ENCODE measurements at places on chromosomes 5 and 9. TPM values are rescaled to one million over a fixed set of nuclear protein-coding genes. Genes with fewer than 3 reads are reported as not detected.

DNA sequence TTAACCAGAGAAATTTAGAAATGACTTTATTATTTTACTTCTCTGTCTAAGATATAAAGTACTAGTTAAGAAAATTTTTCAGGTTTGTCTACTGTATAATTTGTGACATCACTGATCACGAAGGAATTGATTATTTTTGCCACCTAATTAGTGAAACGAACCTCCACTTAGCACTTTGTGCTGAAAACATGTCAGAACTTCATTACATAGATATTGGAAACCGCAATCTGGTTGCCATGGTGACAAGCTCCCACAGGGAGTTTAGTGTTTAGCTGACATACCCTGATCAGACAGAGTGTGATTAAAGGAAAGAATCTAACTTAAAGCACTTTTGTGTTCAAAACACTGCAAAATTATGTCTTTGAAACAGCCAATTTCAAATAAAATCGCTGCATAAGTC, 668.4 kb upstream of the CCNG1 start:
- no peak for DNase-seq

DNA sequence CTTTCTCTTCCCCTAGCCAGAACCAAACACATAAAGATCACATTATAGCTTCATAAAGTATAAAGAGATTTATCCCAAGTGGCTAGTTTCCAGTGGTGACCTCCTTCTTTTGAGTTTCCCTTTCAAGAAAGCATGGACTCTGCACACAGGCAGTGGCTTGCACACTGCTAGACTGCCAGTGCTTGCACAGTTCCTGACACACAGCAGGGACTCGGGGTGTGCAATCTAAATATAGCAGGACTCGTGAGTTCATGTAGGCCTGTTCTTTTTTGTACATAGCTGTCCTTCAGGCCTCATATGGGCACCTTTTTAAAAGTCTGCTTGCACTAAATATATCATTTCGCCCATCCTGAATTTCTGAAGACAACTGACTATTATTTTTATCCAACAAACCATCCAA, 308.6 kb downstream of the FBXL7 start:
- no peak for DNase-seq

DNA sequence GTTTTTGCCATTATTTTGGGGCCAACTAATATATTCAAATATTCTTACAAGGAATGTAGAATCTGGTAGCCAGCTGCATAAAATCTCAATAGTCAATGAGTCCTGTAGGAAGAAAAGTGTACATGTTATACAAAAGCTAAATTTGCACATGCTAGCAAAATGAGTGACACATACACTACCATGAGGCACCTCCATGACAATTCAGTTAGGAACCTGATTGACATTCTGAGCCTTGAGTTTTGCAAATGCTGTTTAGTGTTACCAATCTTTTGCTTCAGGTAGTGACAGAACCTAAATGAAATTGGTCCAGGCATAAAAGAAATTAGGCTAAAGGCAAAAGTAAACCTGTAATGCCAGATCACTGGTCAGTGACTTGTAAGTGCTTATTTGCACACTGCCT, 6.8 kb upstream of the DAPK1 start:
- no peak for DNase-seq

DNA sequence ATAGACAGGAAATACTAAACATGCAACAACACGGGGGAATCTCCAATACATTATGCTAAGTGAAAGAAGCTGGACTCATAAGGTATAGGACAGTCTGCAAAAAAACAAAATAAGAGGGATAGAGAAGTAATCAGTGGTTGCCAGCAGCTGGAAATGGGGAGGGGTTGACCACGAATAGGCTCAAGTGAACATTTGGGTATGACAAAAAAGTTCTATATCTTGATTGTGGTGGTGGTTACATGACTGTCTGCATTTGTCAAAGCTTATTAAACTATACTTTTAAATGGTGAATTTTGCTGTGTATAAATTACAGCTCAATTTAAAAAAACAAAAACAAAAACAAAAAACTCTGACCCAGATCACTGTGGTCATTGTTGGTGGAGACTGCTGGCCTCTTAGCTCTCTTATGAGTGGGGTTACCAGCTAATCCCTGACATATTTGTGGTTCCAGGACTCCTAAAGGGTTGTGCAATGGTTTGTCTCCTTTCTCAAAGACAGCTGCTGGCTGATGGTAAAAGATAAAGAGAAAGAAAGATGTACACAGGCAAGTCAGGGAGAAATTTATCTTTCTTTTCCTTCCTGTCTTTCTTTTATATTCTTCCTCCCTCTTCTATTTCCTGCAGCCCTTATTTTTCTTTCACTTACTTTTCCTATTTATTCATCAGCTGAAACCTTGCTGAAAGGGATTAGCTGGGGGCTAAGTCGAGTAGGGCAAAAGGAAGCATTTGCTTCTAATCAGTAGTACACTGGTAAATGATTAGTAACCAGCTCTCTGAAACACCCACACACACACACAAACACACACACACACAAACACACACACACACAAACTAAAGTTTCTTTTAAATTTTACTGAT, 42.6 kb upstream of the APC start:
- DNase-seq, result no peak

DNA sequence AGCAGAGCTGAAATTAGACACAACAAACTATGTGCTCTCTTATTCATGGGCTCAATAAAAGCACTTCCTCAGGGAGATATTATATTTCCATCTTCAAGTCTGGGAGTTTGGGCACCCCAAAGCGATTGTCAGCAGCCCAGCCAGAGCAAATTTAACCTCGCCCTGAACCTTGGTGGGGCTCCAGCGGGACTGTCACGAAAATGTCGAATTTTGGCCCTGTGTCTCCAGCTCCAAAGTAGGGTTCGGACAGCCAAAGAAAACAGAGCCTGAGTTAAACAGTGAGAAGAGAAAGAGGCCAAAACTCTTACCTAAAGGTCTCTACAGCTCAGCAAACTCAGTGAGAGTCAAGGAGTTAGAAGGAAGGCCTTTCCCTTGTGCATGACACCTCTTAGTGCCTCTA, 432.9 kb downstream of the SPATA31D1 start:
- DNase-seq, result no peak

- DNase-seq, result no peak
Observed at GRCh38 chr5:17259630-17260257, 42.3 kb downstream of the BASP1 start.

- no peak for DNase-seq
Observed at GRCh38 chr5:139725073-139725830, 70.4 kb upstream of the PSD2 start.

DNA sequence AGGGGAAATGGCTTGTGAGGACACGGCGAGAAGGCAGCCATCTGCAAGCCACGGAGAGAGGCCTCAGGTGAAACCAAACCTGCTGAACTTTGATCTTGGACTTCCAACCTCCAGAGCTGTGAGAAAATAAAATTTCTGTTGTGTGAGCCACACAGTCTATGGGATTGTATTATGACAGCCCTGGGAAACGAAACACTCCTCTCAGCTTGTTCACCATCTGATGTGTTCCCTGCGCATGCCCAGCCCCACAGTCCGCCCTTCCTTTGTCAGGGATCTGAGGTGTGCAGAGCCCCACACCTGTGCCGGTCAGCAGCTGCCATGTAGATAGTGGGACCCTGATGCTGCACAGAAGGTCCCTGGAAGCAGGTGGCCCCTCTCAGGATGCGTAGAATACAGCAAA, 34.1 kb downstream of the PLPP7 start:
- no peak for DNase-seq

- DNase-seq, result no peak
Observed at GRCh38 chr5:32604800-32605765, 19.7 kb downstream of the SUB1 start.

GRCh38 chr9:72581694-72582093, 60.3 kb downstream of the TMC1 start:
- DNase-seq, result no peak

DNA sequence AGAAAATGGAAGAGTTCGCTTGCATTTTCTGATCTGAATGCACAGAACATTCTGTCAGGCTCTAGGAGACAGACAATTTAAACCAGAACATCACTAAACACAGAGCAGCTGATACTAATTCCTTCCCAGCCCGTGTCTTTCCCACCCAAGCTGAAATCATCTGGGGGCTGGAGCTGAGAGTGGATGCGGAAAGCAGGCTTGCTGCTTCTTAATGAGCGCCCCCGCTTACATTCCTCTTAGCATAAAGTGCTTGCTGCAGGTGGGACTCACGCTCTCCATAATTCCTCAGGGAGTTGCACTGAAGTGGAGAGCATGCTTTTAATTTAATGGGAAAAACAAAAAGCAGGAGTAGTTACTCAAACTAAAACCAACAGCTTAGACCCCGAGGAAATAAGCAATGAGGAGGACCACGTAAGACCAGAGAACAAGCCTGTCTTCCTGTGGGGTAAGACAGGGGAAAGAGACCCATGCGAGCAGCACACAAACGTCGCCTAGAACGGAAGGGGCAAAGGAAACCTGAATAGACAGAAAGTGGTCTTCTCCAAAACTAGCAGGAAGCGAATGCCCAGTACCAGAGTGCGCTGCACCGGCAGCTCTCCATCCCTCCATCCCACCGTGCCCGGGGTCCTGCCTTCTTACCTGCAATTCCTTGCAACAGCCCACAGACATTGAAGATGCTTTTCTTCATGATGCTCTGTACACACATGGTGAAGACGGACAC, 139.3 kb downstream of the LHFPL2 start:
- no peak for DNase-seq

GRCh38 chr5:62935660-62936059, 357.0 kb downstream of the LRRC70 start:
- DNase-seq, result no peak

DNA sequence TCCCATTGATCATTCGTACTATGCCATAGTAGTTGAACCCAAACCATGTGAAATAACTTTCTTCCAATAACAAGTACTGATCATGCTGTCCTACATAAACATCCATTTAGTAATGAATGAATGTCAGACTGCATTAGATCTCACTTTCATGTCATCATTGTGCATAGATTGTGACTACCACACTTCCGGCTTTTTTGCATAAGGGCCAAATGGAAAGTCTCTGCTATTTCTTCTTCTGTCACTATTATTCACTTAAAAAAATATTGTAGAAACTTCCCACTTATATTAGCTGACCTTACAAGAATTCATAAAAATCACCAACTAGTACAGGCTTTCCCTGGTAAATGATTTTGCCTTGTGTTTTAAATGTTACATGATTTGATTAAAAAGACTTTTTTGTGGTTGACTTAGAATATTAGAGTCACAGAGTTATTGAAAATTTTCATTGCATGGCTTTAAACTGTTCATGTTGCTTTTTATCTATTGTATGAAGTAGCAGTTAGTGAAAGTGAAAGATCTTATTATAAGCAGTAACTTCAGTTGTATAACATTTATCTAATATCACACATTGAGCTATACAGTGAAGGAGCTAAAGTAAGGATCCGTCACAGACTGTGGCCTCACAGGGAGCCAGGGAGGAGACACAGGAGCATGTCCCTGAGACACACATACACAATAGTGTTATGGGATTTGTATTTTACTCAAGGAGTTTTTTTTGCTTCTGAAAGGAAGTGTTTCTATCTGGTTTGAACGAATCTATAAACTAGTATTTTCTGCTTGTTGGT, 33.9 kb downstream of the LMNB1 start:
- DNase-seq, result no peak

- no peak for DNase-seq
Observed at GRCh38 chr9:19521205-19521604, 112.4 kb downstream of the ACER2 start.

- no peak for DNase-seq
Observed at GRCh38 chr5:142644640-142645361, 41.1 kb downstream of the FGF1 start.

GRCh38 chr5:172748341-172748843, 22.6 kb downstream of the DUSP1 start:
- DNase-seq, result no peak

DNA sequence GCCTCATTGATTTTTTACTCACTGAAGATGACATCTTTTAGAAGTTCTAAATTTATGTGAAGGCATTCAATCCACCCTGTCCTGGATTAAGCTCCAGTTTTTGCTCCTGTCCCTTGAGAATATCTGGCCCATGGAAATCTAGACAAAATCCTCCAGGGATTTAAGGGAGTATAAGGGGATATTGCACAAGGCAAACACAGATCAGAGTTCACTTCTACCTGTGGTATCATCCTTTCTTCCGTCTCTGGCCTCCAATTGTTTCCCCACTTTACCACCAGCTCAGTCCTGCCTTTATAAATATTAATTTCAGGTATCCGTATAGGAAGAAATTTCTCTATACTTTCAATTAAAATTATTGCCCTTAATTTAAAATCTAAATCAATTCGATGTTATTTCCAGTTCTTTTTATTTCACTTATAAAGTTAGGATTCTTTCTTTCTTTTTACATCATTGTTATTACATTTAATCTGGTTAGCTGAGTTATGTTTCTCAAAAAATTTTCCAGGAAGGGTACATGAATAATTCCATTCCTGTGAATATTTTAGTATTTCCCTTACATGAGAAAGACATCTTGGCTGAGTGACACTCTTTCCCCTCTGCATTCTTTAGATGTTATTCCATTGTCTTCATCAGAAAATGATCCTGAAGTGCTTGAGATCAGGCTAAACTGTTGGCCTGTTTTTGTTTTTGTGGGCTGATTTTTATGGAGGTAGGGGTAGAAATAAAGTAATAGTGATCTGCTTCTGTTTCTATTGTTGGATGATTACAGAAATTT, 194.3 kb upstream of the MAP3K1 start:
- no peak for DNase-seq

DNA sequence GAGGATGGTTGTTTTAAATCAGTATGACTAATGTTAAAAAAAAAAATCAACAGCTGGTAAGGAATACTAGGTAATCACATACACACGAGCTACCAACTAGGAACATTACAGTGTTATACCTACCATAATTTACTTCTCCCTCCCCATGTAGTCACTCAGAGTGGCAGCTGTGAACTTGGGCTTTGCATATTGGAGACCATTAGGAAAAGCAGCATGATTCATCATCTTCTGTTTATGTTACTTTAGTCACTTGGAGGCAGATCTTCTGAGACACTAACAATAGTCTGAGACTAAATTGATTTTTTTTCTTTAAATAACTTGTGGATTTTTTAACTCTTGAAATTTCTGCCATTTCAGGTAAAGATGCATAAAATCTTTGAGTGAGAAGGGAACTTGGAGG, 141.5 kb upstream of the NR4A3 start:
- DNase-seq, result no peak

GRCh38 chr5:180658774-180659564, 9.6 kb upstream of the FLT4 start:
- no peak for DNase-seq

DNA sequence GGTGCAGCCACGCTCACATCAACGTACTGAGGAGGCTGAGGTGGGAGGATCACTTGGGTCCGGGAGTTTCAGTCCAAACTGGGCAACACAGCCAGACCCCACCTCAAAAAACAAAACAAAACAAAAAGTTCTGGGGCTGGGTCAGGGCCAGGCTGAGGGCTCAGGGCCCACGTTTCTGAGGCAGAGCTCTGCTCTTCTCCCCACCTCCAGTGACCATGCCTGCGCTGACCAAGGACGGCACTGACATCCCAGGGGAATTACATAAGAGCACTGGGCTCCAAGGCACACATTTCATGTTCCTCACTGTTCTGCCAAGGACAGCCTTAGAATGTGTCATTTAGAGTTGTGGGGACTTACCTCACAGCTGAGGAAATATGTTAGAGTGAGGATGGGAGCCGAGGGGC, 40.4 kb upstream of the TESK1 start:
- DNase-seq, result no peak

Gene FCHO2
- total RNA-seq, result 71.1 TPM

Gene GPBP1
- total RNA-seq, result 59.6 TPM

Gene SPAG8
- total RNA-seq, result 6.2 TPM

Gene SLC4A9
- not detected for total RNA-seq

Gene CDKN2A
- total RNA-seq, result 1.6 TPM

Gene SH3TC2
- 1.0 TPM for total RNA-seq

Gene IL4
- total RNA-seq, result not detected

Gene SAXO1
- total RNA-seq, result not detected

Gene SPATA31E1
- not detected for total RNA-seq

Gene EPB41L4B
- 11.6 TPM for total RNA-seq
